ENCODE measurements at places on chromosomes 16 and 17.

GRCh38 chr17:13176436-13176835 lies 158.6 kb upstream of the ELAC2 start:
- no peak for DNase-seq

GRCh38 chr17:69637446-69638156 lies 223.1 kb downstream of the MAP2K6 start:
- DNase-seq = no peak

GRCh38 chr17:72165867-72166439 lies 45.1 kb downstream of the SOX9 start:
- no peak for DNase-seq

DNA sequence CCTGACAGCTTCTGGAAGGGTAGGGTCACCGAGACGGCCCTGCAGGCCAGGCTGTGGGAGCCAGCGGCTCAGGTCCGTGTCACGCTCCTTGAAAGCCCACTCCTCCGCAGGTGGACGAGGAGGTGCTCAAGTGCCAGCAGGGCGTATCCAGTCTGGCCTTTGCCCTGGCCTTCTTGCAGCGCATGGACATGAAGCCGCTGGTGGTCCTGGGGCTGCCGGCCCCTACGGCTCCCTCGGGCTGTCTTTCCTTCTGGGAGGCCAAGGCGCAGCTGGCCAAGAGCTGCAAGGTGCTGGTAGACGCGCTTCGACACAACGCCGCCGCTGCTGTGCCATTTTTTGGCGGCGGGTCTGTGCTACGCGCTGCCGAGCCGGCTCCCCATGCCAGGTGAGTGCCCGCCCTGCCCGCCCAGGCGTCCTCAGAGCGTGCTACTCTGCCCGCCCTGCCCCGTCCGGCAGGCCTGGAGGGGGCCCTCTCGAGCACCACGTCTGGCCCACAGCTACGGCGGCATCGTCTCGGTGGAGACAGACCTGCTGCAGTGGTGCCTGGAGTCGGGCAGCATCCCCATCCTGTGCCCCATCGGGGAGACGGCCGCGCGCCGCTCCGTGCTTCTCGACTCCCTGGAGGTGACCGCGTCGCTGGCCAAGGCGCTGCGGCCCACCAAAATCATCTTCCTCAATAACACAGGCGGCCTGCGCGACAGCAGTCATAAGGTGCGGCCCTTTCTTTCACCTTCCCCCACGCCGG lies 1.3 kb downstream of the NAGS start:
- DNase-seq = no peak

GRCh38 chr16:3810198-3810664 lies 70.3 kb downstream of the CREBBP start:
- DNase-seq = no peak

GRCh38 chr17:7208027-7208571 lies 11.5 kb downstream of the DLG4 start:
- no peak for DNase-seq

GRCh38 chr17:81406117-81406953 lies 11.1 kb downstream of the BAHCC1 start:
- DNase-seq = no peak

- DNase-seq = no peak
Measured at GRCh38 chr17:68576137-68576536, 25.0 kb downstream of the FAM20A start.

DNA sequence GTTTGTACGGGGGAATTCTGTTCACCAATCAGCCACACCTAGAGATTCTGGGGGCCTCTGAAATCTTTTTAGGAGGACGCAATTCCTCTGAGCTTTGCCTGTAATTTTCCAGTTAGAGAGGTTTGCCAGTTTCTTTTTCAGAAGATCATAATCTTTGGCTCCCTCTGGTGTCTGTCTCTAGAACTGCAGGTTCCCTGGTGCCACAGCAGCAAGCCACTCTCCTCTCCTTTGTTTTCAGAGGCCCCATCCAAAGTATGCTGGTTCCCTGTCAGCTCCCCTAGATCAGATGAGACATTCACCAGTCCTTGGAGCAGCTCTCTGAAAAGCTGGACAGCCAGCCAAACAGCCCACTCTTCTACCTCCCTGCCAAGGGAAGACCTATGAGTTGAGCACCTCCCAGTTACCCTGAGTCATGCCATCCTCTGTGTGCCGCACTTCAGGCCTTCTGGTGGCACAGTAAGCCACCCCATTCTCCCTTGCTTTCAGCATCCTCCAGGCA lies 36.1 kb downstream of the RNF112 start:
- DNase-seq = peak; percentile 57

- DNase-seq = no peak
Measured at GRCh38 chr17:83109793-83110645, 30.6 kb downstream of the METRNL start.

DNA sequence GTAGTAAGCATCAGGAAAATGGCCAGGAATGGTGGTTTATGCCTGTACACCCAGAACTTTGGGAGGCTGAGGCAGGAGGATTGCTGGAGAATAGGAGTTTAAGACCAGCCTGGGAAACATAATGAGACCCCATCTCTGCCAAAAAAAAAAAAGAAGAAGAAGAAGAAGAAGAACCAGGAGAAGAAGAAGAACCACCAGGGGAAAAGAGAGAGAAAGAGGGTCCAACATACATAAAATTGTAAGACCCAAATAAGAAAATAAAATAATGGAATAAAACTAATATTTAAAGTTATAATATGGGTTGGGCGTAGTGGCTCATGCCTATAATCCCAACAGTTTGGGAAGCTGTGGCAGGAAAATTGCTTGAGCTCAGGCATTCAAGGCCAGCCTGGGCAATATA lies 408.4 kb downstream of the ZFHX3 start:
- DNase-seq = no peak

GRCh38 chr17:17447264-17447663 lies 29.5 kb upstream of the MED9 start:
- DNase-seq = no peak

DNA sequence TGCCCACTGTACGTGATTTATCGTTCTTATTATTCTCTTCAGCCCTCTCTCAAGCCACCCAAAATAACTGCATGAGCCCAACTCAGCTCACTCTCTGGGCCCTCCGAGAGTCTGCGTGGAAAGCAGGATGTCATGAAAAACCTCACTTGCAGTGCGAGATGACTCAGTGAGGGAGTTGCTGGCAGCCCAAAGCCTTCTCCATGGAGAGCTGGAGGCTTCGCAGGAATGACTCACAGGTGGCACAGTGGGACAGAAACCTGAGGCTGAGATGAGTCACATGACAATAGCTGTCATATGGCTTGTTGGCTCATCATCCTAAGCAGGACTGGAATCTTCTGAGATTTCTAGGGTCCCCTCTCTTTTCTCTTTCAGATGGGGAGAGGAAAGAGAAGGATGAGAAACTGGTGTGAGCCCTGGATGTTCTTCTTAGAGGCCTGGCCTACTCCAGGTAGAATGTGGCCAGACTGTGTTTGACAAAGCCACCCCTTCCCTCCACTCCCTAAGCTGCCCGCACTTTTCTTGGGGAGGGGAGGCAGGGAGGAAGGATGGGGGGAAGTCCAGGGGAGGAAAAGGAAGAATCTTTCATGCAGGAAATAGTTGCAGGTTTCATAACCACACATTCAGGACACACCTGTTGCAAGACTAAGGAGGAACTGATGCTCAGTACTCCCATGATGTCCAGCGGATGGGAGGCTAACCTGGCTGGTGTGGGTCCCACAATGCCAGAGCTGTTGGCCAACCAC lies 160.6 kb upstream of the RPL38 start:
- no peak for DNase-seq

- DNase-seq = no peak
Measured at GRCh38 chr17:42411905-42412679, 11.0 kb downstream of the CAVIN1 start.

DNA sequence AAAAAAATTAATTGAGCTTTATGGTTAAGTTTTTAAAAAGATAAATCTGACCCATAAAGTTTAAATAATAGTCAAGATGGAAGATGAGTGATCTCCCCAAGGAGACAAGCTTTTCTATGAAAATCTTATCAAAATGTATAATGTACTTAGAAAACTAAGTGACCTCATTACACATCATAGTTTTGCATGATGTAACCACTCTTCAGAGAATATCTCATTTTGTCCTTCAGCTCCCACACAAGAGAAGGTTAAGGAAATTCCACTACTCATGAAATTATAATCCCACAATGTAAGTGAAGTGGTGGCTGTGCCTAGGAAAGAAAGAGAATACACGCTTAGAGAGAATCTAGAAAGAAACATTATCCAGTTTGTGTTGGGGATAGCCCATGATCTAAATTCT lies 14.3 kb downstream of the STAT3 start:
- no peak for DNase-seq

- DNase-seq = no peak
Measured at GRCh38 chr16:56743840-56744239, 13.9 kb downstream of the NUP93 start.

GRCh38 chr17:20944014-20944865 lies 98.6 kb downstream of the USP22 start:
- no peak for DNase-seq

GRCh38 chr17:10266296-10266876 lies 68.0 kb upstream of the GAS7 start:
- DNase-seq = no peak

DNA sequence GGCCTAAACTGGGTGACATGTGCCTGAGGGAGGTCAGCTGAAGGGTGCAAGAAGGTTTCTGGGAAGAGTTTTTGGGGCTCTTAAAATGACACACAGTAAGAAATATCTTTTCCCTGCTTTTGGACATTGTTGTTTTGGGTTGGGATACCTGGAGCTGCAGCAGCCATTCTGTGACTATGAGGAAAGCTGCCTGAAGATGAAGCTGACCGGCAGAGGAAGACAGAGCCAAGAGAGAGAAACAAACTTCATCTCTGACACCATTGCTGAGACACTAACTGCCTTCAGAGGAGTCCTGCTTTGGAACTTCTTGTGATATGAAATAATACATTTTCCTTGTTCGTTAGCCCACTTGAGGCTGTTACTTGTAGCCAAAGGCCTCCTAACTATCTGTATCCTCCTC lies 8.8 kb upstream of the WNT3 start:
- no peak for DNase-seq

DNA sequence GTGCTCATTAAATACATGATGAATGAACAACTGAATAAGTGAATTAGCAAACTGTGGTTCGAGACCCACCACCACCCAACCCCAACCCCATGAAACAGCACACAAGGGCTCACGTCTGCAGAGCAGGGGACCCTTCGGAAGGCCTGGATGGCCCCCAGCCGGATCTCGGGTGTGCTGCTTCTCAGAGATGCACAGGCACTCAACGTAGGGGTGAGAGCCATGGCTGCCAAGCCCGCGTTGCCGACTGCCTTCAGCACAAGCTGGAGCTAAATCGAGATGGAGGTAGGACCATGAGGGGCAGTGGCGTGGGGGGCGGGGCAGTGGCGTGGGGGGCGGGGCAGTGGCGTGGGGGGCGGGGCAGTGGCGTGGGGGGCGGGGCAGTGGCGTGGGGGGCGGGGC lies 93.2 kb downstream of the LITAF start:
- DNase-seq = no peak

- no peak for DNase-seq
Measured at GRCh38 chr17:44781551-44782325, 22.9 kb downstream of the ADAM11 start.

DNA sequence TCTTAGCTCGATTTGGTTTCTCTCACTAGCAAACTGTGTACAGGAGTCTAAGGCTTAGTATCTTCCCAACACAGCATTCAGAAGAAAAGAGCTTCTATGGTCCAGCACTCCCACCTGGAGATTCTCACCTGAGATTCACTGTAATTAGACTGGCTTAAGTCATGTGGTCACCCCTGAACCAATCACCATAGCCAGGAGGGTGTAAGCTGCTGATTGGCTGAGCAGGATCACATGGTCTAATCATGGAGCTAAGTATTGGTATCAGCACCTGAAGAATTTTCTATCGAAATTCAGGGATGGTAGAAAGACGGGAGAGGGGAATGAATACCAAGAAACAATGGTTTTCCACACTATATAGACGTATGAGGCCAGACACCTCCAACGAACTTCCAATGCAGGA lies 359.8 kb upstream of the ERCC4 start:
- DNase-seq = no peak

DNA sequence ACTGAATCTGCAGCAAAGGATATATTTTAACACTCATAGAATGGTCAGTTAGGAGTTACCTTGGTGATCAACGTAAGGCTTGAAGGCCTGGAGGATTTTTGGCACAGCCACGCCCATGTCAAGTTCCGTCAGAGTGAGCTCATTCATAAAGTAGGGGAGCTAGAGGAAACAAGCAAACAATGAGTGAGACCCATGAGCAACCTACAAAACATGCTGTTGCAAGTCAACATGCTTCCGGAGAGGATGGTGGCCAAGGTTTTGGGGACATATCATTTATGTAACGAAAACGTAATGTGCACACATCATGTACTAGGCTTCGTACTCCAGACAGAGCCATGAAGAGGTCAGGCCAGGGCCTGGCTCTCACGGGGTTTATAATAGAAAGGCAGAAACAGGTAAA lies 41.1 kb upstream of the ERN1 start:
- DNase-seq = no peak

DNA sequence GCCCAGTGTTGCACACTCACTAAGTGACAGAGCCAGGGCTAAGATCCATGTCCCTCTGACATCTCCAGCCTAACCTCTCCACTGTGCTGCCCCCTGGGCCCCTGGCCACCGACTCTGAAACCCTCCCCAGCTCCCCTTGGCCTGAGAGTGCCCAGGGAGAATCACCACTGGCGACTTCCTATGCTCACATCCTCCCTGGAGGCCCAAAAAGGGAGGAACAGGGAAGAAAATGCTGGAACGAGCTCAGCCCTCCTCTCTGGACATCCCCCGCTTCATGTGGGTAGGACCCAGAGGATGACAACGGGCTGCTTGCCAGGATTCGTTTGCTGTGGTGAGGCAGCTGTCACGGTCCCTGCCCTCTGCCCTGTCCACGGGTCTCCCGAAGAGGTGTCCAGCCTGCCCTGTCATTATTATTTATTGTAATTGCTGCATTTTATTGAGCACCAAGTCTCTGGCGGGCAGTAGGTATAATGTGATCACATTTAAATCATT lies 153.5 kb upstream of the RPL38 start:
- no peak for DNase-seq

DNA sequence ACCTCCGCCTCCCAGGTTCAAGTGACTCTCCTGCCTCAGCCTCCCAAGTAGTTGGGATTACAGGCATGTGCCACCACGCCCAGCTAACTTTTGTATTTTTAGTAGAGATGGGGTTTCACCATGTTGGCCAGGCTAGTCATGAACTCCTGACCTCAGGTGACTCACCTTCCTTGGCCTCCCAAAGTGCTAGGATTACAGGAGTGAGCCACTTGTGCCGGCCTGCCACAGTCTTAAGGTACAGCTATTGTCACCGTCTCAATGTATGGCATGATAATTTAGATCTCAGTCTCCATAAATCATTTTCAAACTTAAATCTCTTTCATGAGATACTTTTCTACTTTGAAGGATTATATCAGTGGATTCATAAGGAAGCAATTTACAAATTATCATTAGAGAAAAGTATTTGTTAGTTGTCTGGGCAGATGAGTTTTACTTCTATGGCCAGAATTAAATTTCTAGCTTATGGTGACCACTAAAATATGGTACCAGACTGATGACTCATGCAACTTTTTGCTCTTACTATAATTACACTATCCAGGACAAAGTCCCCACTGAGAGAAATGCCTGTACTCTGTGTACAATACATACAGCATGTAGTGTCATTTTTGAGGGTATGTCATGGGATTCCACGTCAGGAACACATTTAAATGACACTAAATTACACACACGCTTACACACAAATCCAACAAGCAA lies 1230.3 kb upstream of the GOT2 start:
- no peak for DNase-seq
